ENCODE measurements at places on chromosomes 6 and 20.
A peak's percentile ranks its signal among the peaks of the same experiment; 100 is the strongest.

- DNase-seq: peak; percentile 70
Observed at GRCh38 chr20:956330-956951, 40.3 kb upstream of the ANGPT4 start.

DNA sequence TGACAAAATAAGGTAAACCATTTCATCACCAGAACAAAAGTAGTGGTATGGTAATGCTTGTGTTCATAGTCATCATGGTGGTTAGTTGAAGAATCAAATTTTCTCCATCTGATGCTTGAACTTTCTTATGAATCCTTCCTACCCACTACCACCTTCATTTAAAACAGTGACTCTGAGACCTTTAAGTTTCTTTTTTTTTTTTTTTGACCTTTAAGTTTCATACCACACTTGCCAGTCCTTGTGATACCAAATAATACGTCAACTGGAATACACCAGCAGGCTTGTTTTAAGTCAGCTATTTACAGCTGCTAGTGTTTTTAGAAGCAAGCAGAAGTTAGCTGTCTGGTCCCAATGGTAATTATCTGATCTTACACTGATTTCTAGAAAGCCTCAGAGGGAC lies 413.4 kb upstream of the SOX4 start:
- no peak for DNase-seq

DNA sequence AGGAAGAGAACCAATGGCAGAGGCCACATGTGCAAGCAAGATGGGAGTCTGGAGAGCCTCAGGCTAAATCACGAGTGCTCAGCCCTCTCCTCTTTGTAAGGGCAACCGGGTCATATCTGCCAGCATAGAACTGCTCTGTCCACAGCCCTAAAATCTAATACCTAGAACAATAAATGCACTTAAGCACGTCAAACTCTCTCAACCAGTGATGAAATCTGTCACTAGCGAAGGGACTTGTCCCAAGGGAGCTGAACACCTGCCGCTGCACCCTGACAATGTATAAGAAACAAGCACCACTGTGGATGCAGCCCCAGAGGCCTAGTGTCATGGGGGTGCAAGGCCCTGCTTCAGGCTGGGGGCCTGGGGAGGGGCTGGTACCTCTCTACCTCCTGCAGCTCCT lies 82.5 kb downstream of the PRL start:
- no peak for DNase-seq

DNA sequence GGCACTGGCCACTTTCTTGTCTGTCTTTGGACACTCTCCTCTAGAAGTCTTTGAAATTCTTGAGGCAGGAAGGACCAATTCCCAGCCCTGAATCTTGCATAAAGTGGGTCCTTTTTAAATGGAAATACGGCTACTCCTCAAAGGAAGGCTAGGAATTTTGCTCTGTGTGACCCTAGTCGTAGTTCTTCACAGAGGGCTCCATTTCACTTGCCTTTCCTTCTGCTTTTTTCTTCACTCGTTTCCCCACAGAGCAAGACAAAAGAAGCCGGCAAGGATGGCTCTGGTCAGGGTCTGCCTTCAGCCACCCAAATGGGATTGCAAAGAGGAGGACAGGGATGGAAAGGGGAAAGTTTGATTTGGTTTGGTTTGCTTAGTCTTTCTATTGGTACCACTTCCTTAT lies 25.8 kb downstream of the HLA-E start:
- no peak for DNase-seq

- no peak for DNase-seq
Observed at GRCh38 chr6:14121936-14122344, 4.4 kb downstream of the CD83 start.

GRCh38 chr6:31180500-31180899 lies 10.0 kb upstream of the POU5F1 start:
- DNase-seq: no peak

GRCh38 chr6:56772737-56773184 lies 130.1 kb upstream of the DST start:
- DNase-seq: no peak

DNA sequence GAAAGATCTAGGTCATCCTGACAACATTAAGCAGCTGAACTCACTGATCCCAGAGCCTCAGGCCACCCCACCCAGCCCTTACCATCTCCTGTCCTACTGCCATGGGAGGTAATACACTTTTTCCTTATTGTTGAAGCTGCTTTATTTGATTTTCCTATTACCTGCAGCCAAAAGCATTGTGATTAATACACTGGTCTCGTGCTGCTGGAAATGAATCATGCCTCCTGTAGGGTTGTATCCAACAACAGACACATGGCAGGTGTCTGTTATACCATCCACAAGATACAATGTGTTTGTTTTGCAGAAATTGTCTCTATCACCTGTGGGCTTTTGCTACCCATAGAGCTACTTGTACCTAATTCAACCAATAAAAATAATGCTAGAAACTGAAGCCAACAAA lies 34.2 kb downstream of the MYLIP start:
- no peak for DNase-seq

- DNase-seq: no peak
Observed at GRCh38 chr6:167221400-167222201, 63.8 kb upstream of the GPR31 start.

- DNase-seq: no peak
Observed at GRCh38 chr6:16354692-16355091, 116.3 kb downstream of the GMPR start.

GRCh38 chr20:36849333-36850065 lies 26.4 kb upstream of the TLDC2 start:
- DNase-seq: no peak

DNA sequence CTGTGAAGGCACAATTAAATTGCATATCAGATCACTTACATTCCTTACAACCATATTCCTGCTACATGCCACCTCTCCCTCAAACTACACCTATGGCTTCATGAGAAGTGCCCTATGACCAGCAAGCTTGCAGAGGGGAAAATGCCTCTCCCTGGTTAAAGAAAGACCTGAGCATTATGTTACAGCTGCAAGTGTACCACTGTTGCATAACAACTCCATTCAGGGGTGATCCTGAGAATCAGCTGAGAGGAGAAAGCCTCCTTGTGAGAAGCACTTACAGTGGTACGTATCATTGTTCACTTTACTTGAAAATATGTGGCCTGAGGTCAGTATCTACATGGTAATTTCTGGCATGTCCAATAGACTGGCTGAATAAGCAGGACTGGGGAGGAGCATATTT lies 20.0 kb downstream of the PDSS2 start:
- no peak for DNase-seq

DNA sequence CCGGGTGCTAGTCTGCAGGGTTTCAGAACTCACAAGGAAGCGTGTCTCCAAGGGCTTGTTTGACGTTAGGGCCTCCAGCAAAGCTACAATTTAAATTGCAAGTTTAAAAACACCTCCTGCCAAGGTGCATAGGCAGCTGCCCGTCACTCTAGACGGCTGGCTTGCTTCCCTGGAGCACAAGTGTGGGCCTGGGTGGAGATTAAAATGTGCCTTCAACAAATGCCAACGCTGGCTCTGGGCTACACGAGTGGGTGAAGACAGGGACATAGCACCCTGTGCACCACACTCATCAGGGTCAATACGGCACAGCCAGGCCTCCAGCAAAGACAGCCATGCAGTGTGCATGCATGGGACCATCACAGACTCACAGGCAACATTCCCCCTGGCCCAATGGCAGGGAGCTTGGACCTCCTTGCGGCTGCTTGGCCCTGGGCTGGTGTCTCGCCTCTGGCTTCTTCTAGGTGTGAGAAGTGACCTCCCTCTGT lies 48.4 kb upstream of the FRMD1 start:
- no peak for DNase-seq

GRCh38 chr20:59120491-59120890 lies 43.1 kb upstream of the ZNF831 start:
- DNase-seq: no peak

DNA sequence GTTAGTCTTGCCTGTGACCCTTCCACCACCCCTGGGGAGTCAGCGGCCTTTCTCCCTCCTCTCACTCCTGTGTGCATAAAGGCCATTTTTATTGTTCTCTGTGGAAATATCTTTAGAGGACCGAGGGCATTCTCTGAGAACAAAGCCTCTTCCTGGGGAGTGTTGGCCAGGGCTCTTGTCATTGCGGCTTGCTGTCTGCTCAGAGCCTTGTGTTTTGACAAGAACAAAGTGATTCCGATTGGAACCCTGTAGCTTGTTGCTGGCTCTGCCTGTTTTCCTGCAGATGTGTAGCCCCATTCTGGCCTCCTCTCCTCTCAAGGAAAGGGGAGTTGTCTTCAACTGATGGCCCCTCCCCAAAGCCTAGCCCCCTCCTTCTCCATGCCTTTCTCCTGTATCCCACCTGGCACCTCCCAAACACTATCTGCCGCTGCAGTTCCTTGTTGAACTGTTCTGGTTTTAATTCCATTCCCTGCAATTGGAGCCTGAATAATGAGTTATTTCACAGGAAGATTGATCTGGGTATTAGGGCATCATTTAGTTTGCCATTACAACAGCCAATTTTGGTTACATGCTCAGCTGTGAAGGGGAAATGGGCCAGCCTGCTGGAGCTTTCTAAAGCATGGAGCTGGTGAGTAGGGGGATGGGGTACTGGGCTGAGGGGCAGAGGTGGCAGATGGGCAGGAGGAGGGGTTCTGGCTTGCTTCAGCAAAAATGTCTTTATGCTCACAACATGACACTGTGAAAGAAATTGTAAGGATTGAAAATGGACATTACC lies 252.5 kb downstream of the LRFN2 start:
- DNase-seq: no peak

DNA sequence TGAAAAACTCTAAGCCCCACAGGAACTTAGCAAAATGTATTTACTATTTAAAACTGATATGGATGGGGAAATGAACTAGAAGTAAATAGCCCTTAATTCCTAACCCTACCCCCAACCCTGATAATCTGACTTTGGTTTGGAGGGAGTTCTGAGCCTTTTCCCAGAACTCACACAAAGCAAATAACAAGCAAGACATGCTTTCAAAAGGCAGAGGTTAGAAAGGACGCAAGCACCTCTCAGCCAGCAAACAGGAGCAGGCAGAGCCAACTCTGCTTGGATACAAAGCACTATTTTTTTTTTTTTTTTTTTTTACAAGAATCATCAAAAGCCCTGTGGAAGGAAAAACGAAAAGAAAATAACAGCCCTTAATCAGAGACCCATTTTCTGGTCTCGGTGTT lies 58.7 kb downstream of the SLC22A23 start:
- no peak for DNase-seq

GRCh38 chr20:16059841-16060240 lies 513.4 kb downstream of the KIF16B start:
- DNase-seq: no peak

DNA sequence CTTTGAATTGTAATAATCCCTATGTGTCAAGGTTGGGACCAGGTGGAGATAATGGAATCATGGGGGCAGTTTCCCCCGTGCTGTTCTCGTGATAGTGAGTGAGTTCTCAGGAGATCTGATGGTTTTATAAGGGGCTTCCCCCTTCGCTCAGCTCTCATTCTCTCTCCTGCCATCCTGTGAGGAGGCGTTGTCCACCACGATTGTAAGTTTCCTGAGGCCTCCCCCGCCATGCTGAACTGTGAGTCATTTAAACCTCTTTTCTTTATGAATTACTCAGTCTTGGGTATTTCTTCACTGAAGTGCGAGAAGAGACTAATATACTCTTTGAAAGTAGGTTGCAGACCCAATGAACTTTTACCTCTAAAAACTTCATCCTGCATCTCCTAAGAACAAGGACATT lies 39.2 kb upstream of the KCNG1 start:
- peak; percentile 29 for DNase-seq

DNA sequence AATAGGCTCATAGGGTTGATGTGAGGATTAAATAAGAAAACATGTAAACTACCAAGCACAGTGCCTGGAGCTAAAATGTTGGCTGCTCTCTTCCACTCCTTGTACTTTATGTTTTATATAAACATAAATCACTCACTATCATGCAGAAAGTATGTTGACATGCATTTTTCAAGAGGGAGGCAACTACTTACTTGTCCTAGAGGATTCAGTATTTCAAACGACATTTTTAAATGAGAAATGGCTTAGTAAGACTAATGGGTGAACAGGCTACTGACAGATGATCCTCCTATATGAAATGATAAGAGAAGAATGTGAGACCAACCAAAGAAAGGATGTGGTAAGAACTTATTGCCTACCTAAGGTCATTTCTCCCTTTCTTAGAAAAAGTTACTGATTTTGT lies 21.0 kb downstream of the LATS1 start:
- DNase-seq: no peak

- DNase-seq: no peak
Observed at GRCh38 chr20:8344631-8345030, 212.6 kb downstream of the PLCB1 start.

- DNase-seq: no peak
Observed at GRCh38 chr20:37711001-37711400, 17.2 kb downstream of the CTNNBL1 start.

DNA sequence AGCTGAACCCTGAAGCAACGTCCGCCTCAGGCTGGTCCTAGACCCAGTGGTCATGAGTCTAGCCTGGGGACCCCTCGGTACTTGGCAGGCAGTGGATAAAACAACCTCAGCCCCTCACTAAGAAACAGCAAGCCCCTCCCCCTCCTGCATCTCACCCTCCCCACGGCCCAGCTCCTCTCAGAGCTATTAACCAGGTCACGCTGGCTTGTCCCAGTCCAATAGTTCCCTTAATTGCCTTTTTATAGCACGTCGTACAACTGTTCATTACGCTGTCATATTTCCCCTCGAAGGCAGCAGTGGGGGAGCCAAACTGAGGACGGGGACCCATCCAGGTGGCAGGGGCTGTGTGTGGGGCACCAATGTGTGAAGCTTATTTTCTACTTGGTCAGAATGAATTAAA lies 8.6 kb upstream of the SLC32A1 start:
- DNase-seq: no peak

DNA sequence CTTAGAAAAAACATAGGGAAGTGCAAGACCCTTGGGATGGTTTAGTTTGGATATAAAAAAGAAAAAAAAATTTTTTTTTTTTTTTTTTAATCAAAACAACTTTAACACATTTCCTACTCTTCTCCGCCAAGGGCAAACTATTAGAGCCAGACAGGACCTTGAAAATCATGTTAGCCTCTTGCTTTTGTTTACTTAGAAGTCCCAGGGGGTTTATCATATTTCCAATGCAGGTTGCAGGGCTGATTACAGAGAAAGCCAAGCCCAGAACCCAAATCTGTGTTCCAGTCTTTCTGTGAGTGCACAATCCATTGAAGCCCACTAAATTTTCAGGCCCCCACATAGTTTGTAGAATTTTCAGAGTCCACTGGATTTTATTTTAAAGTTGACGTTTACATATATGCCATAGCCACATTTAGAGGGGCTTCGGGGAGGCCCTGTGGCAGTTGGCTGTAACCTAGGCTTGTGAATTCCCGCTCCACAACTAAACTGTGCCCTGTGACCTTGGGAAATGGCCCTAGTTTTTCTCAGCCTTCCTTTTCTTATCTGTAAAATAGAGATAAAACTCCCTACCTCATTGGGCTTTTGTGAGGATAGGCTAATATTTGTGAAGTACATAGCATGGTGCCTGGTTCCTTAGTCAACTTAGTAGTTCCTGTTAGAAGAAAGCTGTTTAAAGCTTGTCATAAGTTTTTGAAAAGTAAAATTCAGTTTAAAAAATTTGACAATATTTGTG lies 55.7 kb downstream of the NCOA7 start:
- no peak for DNase-seq

Measured in stimulated activated CD4-positive, alpha-beta T cell treated with anti-CD3 and anti-CD28 coated beads, Interleukin-12 subunit alpha, Interleukin-12 subunit beta, amount 100 ng/mL, for 4 hours (primary cell).